Upper lobe of left lung (tissue), 6 donors: ENCODE measurements at places on chromosomes 12 and 14.

- no peak for DNase-seq
Observed at GRCh38 chr14:76581592-76581991, 179.7 kb upstream of the VASH1 start.

DNA sequence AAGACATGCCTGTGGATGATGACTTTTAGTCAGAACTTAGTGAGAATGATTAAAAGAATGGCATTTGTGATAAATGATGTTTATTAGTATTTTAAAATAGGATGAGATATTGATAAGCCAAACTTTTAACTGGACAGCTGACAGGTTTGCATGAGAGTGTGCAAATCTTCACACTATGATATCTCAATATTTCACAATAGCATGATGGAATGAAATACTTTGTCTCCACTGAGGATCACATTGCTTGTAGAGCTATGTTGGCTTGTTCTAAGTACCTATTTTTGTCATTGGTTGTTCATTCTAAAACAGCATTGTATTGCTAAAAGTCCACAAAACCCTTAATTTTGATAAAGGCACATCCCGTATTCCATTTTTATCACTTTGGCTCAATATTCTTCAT lies 322.1 kb downstream of the ACSS3 start:
- DNase-seq, result no peak

DNA sequence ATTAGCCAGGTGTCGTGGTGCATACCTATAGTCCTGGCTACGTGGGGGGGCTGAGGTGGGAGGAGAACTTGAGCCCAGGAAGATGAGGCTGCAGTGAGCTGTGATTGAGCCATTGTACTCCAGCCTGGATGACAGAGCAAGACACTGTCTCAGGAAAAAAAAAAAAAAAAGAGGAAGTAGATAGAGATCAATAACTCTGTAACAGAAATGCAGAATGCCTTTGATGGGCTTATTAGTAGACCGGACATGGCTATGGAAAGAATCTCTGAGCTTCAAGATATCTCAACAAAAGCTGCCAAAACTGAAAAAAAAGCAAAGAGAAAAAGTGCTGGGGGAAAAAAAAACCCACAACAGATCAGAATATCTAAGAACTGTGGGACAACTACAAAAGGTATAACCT lies 37.5 kb downstream of the GPR68 start:
- DNase-seq, result no peak

DNA sequence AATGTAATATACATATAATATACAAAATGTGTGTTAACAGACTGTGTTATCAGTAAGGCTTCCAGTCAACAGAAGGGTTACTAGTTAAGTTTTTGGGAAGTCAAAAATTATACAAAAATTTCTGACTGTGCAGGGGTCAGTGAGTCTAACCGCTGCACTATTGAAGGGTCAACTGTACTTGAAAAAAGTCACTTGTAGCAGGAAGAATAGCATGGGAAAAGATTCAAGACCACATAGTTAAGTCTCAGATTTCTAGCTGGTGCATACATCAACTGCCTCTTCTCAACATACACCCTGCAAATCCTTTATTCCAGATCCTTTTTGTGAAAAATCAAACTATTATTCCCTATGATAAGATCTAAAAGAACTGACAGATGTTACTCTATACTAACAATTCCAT lies 5.9 kb downstream of the EPS8 start:
- no peak for DNase-seq

GRCh38 chr14:74472601-74473000 lies 20.5 kb downstream of the NPC2 start:
- DNase-seq, result no peak

GRCh38 chr12:89343127-89343526 lies 9.2 kb downstream of the DUSP6 start:
- DNase-seq, result no peak

DNA sequence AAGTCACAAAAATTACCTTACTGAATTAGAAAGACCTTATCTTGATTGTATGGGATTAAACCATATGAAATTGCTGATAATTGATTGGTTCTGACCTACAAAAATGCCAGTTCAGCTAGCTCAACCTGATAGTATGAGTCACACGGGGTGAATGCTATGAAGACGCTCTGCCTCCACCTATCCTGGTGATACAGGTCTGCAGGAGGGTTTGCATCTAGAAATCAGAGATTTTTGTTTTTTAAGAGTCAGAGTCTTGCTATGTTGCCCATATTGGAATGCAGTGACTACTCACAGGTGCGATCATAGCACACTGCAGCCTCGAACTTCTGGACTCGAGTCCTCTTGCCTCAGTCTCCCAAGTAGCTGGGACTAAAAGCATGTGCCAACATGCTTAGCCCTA lies 120.4 kb downstream of the HMGA2 start:
- no peak for DNase-seq

DNA sequence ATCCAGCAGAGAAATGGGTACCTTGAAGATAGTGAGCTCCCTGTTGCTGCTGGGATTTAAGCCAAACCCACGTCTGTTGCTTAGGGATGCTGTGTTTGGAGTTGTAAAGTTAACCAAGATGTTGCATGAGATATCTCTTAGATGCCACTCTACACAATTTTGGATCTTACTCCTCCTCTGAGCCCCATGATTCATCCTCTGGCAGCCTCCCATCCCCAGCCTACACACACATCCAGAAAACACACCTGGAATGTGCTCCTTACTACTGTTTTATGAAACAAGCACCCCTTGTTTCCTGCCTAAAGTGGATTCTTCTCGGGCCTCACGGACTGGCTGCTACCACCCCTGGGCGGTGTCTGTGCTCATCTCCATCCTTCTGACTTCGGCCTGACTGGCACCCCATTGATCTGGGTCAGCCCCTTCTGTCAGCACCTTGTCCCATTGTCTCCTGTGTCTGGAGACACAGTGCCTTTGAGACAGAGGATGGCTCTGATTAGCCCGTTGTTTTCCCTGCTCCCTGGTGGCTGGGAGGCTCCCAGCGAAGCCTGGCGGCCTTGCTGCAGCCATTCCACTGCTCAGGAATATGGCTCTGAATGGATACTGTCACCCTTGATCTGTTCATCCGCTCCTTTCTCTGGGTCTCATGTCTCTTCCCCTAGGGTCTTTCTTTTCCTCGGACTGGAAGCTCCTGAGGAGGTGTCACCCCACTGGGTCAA lies 24.3 kb downstream of the TSPAN9 start:
- DNase-seq, result no peak

- DNase-seq, result no peak
Observed at GRCh38 chr14:36647824-36648753, 13.6 kb upstream of the PAX9 start.

- DNase-seq, result no peak
Observed at GRCh38 chr12:72081777-72082176, 143.1 kb downstream of the TPH2 start.
